ENCODE measurements at places on chromosomes 1 and 21. TPM values are rescaled to one million over a fixed set of nuclear protein-coding genes. Genes with fewer than 3 reads are reported as not detected.

Gene UBQLN4
- total RNA-seq: 19.1 TPM

Gene CD52
- total RNA-seq: not detected

Gene KRTAP13-2
- not detected for total RNA-seq

Gene ANGPTL7
- 3.3 TPM for total RNA-seq

Gene IGSF21
- total RNA-seq: 2.2 TPM

DNA sequence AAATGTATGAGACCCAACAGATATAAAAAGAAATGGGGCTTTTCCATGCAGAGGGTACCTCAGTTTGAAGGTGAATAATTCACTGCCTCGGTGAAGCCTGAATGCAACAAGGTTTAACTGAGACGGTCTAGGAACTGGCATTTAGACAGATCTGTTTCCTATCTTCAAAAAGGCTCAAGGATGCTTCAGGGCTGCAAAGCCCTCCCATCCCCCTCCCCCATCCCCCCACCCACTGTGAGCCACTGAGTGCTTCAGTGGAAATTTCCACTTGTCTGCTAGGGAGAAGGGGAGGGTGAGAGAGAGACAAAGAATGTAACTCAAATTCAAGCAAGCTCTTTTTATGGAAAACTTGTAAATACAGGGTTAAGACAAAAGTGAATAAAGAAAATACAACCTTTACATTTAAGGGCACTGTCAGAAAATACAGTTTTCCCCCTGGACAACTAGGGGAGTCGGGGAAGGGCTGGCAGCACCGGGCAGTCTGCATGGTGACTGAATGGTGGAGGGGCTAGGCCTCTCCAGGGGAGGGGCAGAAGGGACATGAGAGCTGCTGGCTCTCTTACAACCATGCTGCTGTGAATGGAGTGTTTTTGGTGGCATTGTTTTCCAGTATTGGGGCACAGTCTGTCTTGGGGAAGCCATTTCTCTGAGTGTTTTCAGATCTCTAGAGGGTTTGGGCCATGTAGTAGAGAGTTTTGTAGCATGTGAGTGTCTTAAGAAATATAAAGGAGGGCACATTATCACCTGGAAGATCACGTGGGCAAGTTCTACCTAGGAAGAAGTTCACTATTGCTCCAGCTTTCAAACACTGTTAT is 56.7 kb downstream of the MRPS6 start:
- no peak for DNase-seq

DNA sequence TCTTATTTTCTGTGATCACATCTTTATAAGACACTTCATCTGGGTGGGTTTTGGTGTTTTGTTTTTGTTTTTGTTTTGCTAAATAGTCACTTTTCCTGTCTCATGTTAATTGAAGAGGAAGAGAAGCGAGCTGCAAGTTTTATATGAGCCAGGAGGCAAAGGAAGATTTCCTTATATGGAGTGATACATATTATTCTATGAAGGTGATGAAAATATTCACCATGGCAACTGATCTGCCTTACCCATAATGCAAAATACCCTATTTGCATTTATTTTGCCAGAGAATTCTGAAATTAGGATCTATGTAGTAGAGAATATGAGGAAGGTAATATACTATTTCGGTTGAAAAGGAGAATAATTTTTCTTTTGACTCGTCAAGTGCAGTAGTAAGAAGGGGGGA is 13.9 kb downstream of the CXADR start:
- DNase-seq: no peak
